ENCODE measurements at places on chromosomes 12 and 14. TPM values are rescaled to one million over a fixed set of nuclear protein-coding genes. Genes with fewer than 3 reads are reported as not detected.

Gene GARIN6
- not detected for total RNA-seq

DNA sequence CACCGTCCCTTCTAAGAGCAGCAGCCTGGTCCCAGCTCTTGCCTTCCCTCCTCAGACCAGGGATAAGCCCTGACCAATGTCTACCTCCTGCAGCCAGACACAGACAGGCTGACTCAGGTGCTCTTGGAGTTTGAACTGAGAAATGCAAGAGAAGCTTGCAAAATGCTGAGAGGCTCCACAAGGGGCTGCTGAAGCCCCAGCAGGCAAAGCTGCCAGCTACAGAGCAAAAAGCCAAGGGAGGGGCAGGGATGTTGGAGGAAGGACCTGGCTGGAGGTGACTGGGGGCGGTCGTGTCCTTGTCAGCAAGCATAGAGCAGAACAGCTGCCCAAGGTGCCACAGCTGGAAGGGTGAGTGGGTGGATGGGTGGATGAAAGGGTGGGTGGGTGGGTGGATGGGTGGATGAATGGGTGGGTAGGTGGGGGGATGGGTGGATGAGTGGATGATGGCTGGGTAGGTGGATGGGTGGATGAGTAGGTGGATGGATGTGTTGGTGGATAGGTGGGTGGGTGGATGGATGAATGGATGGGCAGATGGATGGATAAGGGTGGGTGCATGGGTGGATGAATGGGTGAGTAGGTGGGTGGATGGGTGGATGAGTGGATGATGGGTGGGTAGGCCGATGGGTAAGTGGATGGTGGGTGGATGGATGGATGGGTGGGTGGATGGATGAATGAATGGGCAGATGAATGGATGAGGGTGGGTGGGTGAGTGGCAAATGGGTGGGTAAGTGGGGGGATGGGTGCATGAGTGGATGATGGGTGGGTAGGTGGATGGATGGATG, 4.0 kb upstream of the INF2 start:
- DNase-seq: no peak
- H3K4me3 ChIP-seq: no peak overlapping the region
- no peak overlapping the region for H3K27ac ChIP-seq
- H3K4me1 ChIP-seq: peaks cover 52% of the 10 kb centered on the region
- H3K27me3 ChIP-seq: no peaks in the 10 kb centered on the region

Gene LUM
- 165 TPM for total RNA-seq

Gene SENP1
- total RNA-seq: 6.3 TPM

- no peak overlapping the region for H3K4me3 ChIP-seq
- no peaks in the 10 kb centered on the region for H3K4me1 ChIP-seq
- no peak overlapping the region for H3K27ac ChIP-seq
- peaks cover 20% of the 10 kb centered on the region for H3K36me3 ChIP-seq
Measured at GRCh38 chr14:105228562-105228961, 19.8 kb upstream of the BTBD6 start.

Measured in upper lobe of left lung (tissue), 6 donors.